Ovary (tissue), 10 donors: ENCODE measurements at places on chromosomes 5 and 9.
A peak's percentile ranks its signal among the peaks of the same experiment; 100 is the strongest.

- no peak for DNase-seq
These were observed 3.7 kb downstream of the CERCAM start for GRCh38 chr9:128424268-128424780.

DNA sequence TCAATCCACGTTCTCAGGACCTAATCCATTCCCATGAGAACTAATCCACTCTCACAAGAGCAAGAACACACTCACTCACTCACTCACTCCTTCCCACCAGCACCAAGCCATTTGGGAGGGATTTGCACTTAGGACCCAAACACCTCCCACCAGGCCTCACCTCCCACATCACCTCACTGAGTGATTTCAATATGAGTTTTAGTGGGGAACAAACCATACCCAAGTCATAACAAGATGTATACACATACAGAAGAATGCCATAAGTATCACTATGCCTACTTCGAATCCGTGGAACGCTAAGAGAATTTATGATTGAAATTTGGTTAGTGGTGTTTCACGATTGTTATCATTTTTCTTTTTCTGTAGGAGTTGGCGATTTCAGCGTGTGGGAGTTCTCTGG lies 29.3 kb upstream of the CTSL start:
- no peak for DNase-seq

- DNase-seq: no peak
These were observed 60.6 kb downstream of the HSD17B3 start for GRCh38 chr9:96241391-96241809.

DNA sequence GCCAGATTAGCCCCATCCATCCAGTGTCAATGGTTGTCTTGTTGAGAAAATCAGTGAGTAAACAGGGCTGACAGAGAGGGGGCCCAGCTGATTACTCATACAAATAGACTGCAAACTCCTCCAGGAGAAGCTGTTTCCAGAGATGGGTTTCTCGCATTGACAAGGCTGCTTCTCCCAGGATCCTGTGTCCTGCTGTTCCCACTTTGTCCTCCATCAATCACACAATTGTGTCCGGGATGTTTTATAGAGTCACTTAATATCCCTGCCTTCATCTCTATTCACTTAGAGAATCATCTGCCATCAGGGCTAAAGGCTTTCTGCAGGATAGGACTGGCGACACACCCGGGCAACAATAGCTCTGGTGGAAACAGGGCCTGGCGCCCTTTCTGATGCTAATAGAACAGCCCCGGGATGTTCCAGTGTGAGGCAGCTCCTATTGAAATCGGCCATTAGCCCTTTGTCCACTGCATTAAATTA lies 71.7 kb upstream of the TBCA start:
- DNase-seq: no peak

- no peak for DNase-seq
These were observed 636 bp downstream of the PRDM12 start for GRCh38 chr9:130665029-130665430.

- no peak for DNase-seq
These were observed 89.6 kb downstream of the SPRY4 start for GRCh38 chr5:142235050-142235797.

- no peak for DNase-seq
These were observed 641.6 kb downstream of the NR2F1-AS1 start for GRCh38 chr5:92939428-92939827.

GRCh38 chr5:81749192-81749560 lies 1.7 kb downstream of the SSBP2 start:
- no peak for DNase-seq

- no peak for DNase-seq
These were observed 440.4 kb upstream of the GRIN3A start for GRCh38 chr9:102178811-102179210.

GRCh38 chr5:176859916-176860315 lies 39.2 kb downstream of the HK3 start:
- DNase-seq: no peak

DNA sequence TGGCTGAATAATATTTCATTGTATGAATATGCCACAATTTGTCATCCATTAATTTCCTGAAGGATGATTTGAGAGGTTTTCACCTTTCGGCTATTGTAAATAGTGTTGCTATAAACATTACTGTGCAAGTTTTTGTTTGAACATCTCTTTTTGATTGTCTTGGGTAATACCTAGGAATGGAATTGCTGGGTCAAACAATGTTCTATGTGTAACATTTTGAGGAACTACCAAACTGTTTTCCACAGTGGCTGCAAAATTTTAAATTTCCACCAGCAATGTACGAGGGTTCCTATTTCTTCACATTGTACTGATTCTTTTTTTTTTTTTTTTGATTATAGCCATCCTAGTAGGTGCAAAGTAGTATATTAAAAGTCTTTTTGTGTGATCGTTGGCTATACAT lies 63.8 kb upstream of the ANKH start:
- DNase-seq: no peak

- no peak for DNase-seq
These were observed 102.7 kb downstream of the EHMT1 start for GRCh38 chr9:137721479-137721878.

GRCh38 chr5:172959824-172960799 lies 888 bp downstream of the RPL26L1 start:
- peak; percentile 35 for DNase-seq

GRCh38 chr9:37676411-37676830 lies 25.7 kb downstream of the FRMPD1 start:
- no peak for DNase-seq

- no peak for DNase-seq
These were observed 10.1 kb downstream of the EEIG1 start for GRCh38 chr9:127970401-127971313.

DNA sequence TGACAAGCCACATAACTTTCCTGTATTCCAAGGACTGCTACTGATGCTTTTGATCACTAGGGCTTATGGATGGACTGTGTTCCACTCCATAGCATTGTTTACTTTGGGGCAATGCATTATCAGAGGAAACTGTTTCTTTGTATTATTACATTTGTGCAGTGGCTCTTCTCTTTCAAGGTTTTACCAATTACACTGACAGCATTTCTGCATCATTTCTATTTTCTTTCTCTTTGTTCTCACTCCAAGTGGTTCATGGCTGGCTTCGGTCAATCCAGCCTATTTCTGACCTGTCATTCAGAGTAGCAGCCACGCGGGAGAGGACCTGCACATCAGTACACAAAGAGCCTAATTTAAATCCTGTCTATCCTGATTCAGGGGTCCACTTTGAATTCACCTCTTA lies 711.0 kb downstream of the TLE4 start:
- DNase-seq: no peak

DNA sequence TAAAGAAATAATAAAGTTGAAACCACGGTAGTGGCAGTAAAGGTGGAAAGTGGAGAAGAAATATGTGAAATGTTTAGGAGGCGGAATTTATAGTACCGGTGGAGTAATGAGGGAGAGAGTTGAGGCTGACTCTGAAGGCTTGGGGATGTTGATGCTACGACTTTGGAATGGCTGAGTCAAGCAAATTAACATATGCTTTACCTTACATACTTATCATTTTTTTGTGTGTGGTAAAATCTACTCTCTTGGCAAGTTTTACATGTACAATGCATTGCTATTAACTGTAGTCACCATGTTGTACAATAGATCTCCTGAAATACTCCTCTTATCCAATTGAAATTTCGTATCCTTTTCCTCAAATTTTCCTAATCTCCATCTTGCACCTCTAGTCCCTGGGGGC lies 179.0 kb downstream of the TAF11L14 start:
- DNase-seq: no peak

DNA sequence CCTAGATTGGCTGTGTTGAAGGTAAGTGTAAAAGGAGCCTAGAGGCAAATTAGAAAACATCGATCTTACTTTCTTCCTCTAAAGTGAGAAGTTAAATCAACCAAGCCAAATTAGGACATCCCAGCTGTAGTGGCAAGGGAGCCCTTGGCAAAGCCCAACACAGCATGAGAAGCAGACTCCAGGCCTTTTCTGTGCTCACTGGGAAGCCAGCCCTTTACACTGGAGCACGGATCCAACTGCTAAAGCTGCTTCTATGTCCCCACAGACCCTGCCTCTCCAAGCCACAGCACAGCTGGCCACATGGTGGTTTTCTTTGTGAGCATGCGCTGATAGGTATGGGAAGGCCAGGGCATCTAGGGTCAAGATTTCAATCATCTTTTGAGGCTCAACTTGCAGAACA lies 94.1 kb downstream of the APBA1 start:
- DNase-seq: no peak

DNA sequence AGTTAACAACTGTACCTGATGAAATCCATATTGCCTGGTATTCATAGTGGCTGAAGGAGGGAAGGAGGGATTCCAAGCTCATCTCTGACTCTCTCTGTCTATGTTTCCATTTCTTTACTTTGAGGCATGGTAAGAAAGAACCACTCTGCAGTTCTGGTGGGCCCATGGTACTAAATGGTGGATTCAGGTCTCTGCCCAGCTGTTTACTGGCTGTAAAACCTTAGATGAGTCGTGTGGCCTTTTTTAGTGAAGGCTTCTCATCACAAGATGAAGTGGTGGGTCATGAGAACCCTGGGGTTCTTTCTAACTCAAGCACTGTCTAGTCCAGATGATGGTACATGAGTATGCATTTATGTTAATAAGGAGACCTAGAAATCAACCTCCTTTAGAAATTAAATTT lies 49.7 kb downstream of the ZNF366 start:
- no peak for DNase-seq

- no peak for DNase-seq
These were observed 77.7 kb downstream of the FOXD1 start for GRCh38 chr5:73370640-73371583.

- DNase-seq: no peak
These were observed 71.2 kb upstream of the ZNF622 start for GRCh38 chr5:16536818-16537217.

DNA sequence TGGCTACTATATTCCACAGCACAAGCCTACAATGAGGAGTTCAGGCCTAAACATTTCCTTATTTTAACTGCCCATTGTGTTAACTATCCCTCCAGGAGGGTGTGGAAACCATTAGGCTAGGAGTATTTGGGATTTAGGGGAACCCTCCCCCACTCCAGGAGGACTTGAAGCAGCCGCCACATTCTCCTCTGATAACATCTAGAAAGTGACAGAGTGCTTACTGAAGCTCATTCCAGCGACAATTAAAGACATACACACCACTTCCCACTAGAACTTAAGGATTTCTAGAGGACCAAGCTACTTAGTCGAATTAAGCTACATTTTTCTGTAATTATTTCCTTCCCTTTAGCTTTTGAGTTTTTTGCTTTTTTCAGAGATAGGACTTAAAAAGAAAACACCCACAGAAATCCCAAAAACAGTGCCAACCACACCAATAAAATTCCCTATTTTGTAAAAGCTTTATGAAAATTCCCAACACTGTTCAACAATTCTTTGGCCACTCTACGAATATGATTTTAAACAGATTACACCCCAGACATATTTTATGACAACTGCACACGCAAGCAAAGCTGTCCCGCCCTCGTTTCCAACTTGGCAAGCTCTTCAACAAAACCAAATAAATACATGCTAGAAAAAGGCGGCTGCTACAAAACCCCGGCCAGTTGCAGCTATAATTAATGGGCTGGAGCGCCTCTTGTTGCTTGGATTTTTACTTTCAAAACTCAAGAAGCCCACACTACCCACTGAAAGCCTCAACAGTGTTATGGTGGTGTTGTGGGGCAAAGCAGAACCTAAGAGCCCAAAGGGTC lies 4.5 kb downstream of the ROR2 start:
- peak; percentile 58 for DNase-seq

DNA sequence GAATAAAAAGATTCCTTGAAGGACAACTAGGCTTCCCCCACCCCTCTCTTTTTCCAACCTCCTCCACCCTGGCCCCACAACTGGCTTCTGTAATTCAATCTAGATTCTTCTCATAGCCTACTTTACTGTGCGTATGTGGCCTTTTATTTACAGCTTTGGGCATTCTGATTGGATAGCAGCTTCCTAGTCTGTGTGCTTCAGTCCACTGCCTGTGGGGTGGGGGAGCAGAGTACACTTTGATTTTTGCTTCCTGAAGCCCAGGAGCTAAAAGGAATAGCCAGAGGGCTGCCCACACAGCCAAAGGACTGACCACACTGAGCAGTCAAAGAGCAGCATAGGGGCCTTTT lies 30.4 kb downstream of the RUSC2 start:
- DNase-seq: no peak
